SK-N-SH (cell line): ENCODE measurements at places on chromosomes 11 and 22.

DNA sequence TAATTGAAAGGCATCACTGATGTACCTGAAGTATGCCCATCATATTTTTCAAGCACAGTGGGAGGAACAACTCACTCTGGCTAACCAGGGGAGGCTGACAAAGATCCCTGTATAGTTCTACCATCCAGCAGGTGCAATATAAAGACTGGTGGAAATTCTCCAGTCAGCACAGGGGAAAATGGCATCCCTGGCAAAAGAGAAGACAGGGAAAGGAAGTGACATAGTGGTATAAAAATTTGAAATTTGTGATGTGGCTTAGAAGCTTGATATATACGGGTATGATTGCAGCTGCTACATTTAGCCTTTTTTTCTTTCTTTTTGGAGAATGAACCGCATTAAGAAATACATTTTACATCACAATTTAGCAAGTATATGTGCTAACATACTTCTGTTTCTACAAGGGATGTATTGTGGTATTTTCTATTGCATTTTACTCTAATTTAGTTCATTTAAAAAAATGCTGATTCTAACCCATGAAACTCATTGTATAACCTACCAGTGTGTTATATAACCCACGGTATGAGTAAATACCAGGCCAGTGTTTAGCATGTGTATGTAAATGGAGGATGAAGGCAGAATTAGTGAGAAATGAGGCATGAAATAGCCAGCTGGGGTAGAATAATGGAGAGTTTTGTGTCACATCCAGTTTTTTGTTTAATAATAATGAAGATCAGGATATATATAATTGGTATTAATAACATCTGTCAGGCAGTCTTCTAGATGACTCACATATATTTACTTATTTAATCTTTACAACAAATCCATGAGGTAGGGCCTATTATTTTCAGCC lies 186.1 kb downstream of the ARHGAP42 start:
- H3K4me1 ChIP-seq: no peaks in the 10 kb centered on the region
- no peak for DNase-seq
- no peaks in the 10 kb centered on the region for H3K36me3 ChIP-seq
- H3K27ac ChIP-seq: no peak overlapping the region
- H3K27me3 ChIP-seq: no peaks in the 10 kb centered on the region

- H3K27me3 ChIP-seq: no peaks in the 10 kb centered on the region
- H3K4me1 ChIP-seq: no peaks in the 10 kb centered on the region
- no peak overlapping the region for H3K4me3 ChIP-seq
These were observed 9.5 kb downstream of the RBMXL2 start for GRCh38 chr11:7098235-7098832.

DNA sequence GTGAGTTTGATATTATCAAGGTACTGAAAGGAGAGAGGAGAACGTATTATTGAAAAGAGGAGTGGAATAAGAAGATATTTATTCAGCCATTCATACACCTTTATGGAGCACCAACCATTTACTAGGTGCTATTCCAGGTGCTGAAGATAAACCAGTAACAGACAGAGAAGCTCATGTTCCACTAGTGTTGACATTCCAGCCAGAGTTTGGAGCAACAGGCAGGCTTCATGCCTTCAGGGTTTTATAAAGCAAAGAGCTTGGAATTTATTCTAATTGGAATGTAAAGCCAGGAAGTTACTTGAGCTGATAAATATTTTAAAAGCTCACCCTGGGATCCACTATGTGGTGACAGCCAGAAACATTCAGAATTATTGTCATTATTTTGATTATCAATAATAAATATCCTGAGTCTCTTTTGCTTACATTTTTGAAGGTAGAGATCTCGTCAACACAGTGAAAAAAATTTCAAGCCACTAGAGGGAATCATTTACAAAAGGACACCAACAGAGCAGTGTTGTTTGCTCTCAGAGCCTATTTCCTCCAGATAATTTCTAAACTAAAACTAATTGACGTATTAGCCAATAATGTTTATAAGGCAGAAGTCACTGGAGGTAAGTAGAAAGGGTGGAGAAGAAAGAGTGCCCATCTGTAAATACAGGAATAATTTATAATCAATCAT lies 172.0 kb downstream of the KCNA4 start:
- H3K36me3 ChIP-seq: no peaks in the 10 kb centered on the region
- DNase-seq: no peak
- H3K27ac ChIP-seq: no peak overlapping the region
- no peaks in the 10 kb centered on the region for H3K27me3 ChIP-seq

- H3K4me3 ChIP-seq: no peak overlapping the region
- DNase-seq: no peak
- no peaks in the 10 kb centered on the region for H3K36me3 ChIP-seq
- no peaks in the 10 kb centered on the region for H3K27me3 ChIP-seq
- H3K4me1 ChIP-seq: no peaks in the 10 kb centered on the region
These were observed 3.6 kb upstream of the CCDC81 start for GRCh38 chr11:86370922-86371594.

GRCh38 chr11:122155765-122156527 lies 39.9 kb upstream of the BLID start:
- H3K36me3 ChIP-seq: peaks cover 80% of the 10 kb centered on the region
- H3K4me1 ChIP-seq: peaks cover 14% of the 10 kb centered on the region
- no peak for DNase-seq
- H3K4me3 ChIP-seq: no peak overlapping the region
- no peak overlapping the region for H3K27ac ChIP-seq
- H3K27me3 ChIP-seq: no peaks in the 10 kb centered on the region

GRCh38 chr22:35489239-35489638 lies 51.4 kb upstream of the RASD2 start:
- no peaks in the 10 kb centered on the region for H3K27me3 ChIP-seq
- H3K4me1 ChIP-seq: no peaks in the 10 kb centered on the region
- no peaks in the 10 kb centered on the region for H3K36me3 ChIP-seq
- no peak overlapping the region; the same call in 1 of the 2 replicates for H3K27ac ChIP-seq

DNA sequence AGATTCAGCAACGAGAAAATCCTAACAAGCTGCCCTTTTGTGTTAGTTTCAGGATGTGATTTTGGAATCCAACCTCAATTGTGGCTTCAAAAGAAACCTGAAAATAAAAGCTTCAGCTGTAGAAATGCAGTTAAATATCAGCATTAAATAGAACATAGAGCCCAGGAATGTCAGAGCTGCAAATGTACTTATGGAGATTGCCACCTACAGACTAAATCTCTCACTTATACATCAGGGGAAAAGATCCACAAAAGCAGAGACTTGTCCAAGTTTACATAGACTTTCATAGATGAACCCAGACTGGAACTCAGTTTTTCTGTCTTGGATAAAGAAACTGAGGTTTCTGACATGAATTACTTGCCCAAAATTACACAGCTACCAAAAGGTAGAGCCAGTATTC lies 446.6 kb downstream of the DLG2 start:
- no peak overlapping the region for H3K4me3 ChIP-seq
- no peaks in the 10 kb centered on the region for H3K4me1 ChIP-seq
- no peak for DNase-seq
- H3K27me3 ChIP-seq: no peaks in the 10 kb centered on the region

GRCh38 chr11:17979770-17980371 lies 33.0 kb downstream of the SERGEF start:
- peak; percentile 59 for DNase-seq
- no peak overlapping the region for H3K27ac ChIP-seq
- H3K4me1 ChIP-seq: peaks cover 5% of the 10 kb centered on the region; the same call in 1 of the 2 replicates

- no peak overlapping the region for H3K27ac ChIP-seq
- no peaks in the 10 kb centered on the region for H3K36me3 ChIP-seq
- H3K4me3 ChIP-seq: no peak overlapping the region
- DNase-seq: no peak
- H3K27me3 ChIP-seq: no peaks in the 10 kb centered on the region
- H3K4me1 ChIP-seq: no peaks in the 10 kb centered on the region
These were observed 105.0 kb upstream of the RAG2 start for GRCh38 chr11:36703055-36703404.

GRCh38 chr11:72752088-72752914 lies at the start of gene ARAP1:
Gene ARAP1, minus strand, starts transcription at chr11:72752408. Its CDS starts 25,280 bp downstream, at chr11:72727128.
- H3K36me3 ChIP-seq: no peaks in the 10 kb centered on the region; the same call in 1 of the 2 replicates
- peak within 1 kb of the TSS; percentile 94 for H3K4me3 ChIP-seq
- H3K27me3 ChIP-seq: no peaks in the 10 kb centered on the region

GRCh38 chr11:37026326-37026725 lies 428.3 kb upstream of the RAG2 start:
- no peak overlapping the region for H3K27ac ChIP-seq
- DNase-seq: no peak
- H3K27me3 ChIP-seq: no peaks in the 10 kb centered on the region
- H3K36me3 ChIP-seq: no peaks in the 10 kb centered on the region
- no peaks in the 10 kb centered on the region for H3K4me1 ChIP-seq

- no peak for DNase-seq
- no peaks in the 10 kb centered on the region for H3K27me3 ChIP-seq
- H3K4me1 ChIP-seq: peaks cover 19% of the 10 kb centered on the region
- no peak overlapping the region for H3K4me3 ChIP-seq
These were observed 25.3 kb downstream of the ABTB2 start for GRCh38 chr11:34332524-34332923.

- peak within 1 kb of the TSS; percentile 96 for H3K27ac ChIP-seq
- no peaks in the 10 kb centered on the region for H3K27me3 ChIP-seq
- H3K4me1 ChIP-seq: peaks cover 18% of the 10 kb centered on the region; the same call in 1 of the 2 replicates
- peak within 1 kb of the TSS; percentile 67 for H3K4me3 ChIP-seq
- H3K36me3 ChIP-seq: no peaks in the 10 kb centered on the region
- peak; percentile 100 for DNase-seq
These were observed at the start of gene ESRRA for GRCh38 chr11:64305075-64305690. Gene ESRRA, plus strand, starts transcription at chr11:64305524. Its CDS starts 1,656 bp downstream, at chr11:64307180.

DNA sequence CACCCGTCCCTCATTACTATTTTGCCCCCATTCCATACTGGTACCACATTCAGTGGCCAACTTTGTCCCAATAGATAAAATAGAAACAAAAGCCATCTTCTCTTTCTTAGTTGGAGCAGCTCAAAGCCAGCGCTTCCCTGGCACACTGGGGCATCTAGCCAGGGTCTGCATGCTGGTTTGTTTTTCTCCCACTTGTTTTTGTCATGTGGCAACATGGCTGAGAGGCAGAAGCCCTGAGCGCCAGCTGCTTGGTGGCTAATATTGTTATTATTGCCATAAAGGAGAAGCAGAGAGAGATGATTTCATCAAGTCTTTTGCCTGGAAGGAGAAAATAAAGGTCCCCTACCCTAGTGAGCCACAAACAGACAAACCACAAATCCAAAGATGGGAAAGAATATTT lies 48.4 kb upstream of the CRTAM start:
- H3K4me1 ChIP-seq: no peaks in the 10 kb centered on the region; the same call in 1 of the 2 replicates
- peaks cover 14% of the 10 kb centered on the region for H3K36me3 ChIP-seq
- no peak overlapping the region for H3K27ac ChIP-seq
- H3K27me3 ChIP-seq: no peaks in the 10 kb centered on the region
- H3K4me3 ChIP-seq: no peak overlapping the region
- no peak for DNase-seq

- no peak overlapping the region for H3K27ac ChIP-seq
- no peaks in the 10 kb centered on the region for H3K27me3 ChIP-seq
- no peak for DNase-seq
- H3K36me3 ChIP-seq: no peaks in the 10 kb centered on the region
- no peak overlapping the region for H3K4me3 ChIP-seq
These were observed 704.1 kb upstream of the CCDC179 start for GRCh38 chr11:23564370-23564769.

- peaks cover 2% of the 10 kb centered on the region; the same call in 1 of the 2 replicates for H3K36me3 ChIP-seq
- DNase-seq: no peak
- H3K27me3 ChIP-seq: no peaks in the 10 kb centered on the region
These were observed 32.8 kb upstream of the SUSD2 start for GRCh38 chr22:24148266-24149197.

GRCh38 chr22:49553518-49554295 lies 274.0 kb downstream of the BRD1 start:
- no peak overlapping the region for H3K4me3 ChIP-seq
- no peaks in the 10 kb centered on the region for H3K4me1 ChIP-seq
- no peak overlapping the region for H3K27ac ChIP-seq

DNA sequence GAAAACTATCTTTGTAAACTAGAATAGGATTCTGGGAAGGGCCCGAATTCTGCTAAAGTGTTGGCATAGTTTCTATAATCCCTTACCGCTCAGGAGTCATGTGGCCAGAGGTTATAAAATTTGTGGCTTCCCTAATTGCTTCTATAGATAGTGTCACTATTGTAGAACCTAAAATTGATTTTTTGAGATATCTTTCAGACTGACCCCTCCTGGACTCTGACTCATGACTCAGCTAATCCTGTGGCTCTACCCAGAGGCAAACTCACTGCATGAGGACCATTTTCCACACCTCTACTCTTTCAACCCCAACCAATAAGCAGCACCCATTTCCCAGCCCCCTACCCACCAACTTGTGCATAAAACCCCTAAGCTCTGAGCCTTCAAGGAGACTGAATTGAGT lies 61.8 kb upstream of the PRSS23 start:
- H3K4me1 ChIP-seq: peaks cover 80% of the 10 kb centered on the region
- H3K4me3 ChIP-seq: no peak overlapping the region
- DNase-seq: no peak
- no peaks in the 10 kb centered on the region for H3K27me3 ChIP-seq
